ENCODE measurements at places on chromosomes 13 and 19. TPM values are rescaled to one million over a fixed set of nuclear protein-coding genes. Genes with fewer than 3 reads are reported as not detected.

MAP3K10 gene
- 11.3 TPM for total RNA-seq

TYROBP gene
- total RNA-seq = 25.6 TPM

CGB2 gene
- total RNA-seq = not detected

PRDX2 gene
- total RNA-seq = 357 TPM

PTGER1 gene
- total RNA-seq = 1.2 TPM

HSH2D gene
- total RNA-seq = 38.7 TPM

- peaks cover 33% of the 10 kb centered on the region for H3K4me1 ChIP-seq
- no peak overlapping the region for H3K4me3 ChIP-seq
- H3K27me3 ChIP-seq = no peaks in the 10 kb centered on the region
- no peaks in the 10 kb centered on the region for H3K36me3 ChIP-seq
- no peak for DNase-seq
Measured at GRCh38 chr13:48125794-48126228, 30.9 kb upstream of the MED4 start.

GRCh38 chr19:55216461-55217198, 7.3 kb upstream of the PTPRH start:
- H3K36me3 ChIP-seq = no peaks in the 10 kb centered on the region
- H3K27ac ChIP-seq = peak overlapping the region; percentile 78
- H3K4me3 ChIP-seq = peak overlapping the region; percentile 53
- DNase-seq = peak; percentile 86
- peaks cover 6% of the 10 kb centered on the region for H3K27me3 ChIP-seq

DNA sequence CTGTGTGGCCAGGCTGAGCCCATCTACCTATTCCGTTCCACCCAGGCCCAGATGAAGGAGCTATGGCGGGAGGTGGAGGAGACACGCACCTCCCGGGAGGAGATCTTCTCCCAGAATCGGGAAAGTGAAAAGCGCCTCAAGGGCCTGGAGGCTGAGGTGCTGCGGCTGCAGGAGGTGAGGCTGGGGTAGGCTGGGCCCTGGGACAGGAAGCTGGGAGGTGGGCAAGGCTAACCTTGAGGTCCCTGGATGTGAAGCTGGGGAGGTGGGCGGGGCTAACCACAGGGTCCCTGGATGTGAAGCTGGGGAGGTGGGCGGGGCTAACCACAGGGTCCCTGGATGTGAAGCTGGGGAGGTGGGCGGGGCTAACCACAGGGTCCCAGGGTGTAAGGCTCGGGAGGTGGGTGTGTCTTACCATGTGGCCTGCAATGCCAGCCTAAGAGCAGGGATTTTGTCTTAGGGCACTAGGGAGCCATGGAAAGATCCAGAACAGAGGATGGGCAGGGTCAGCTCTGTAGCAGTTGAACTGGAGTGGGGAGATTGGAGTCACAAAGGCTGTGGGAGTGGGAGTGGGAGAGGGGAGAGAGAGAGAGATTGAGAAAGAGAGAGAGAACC, 36.9 kb downstream of the KCNC3 start:
- no peaks in the 10 kb centered on the region for H3K4me1 ChIP-seq
- H3K27ac ChIP-seq = no peak overlapping the region
- no peaks in the 10 kb centered on the region for H3K36me3 ChIP-seq
- peaks cover 13% of the 10 kb centered on the region for H3K27me3 ChIP-seq
- DNase-seq = no peak

- no peaks in the 10 kb centered on the region for H3K36me3 ChIP-seq
- no peak for DNase-seq
- no peaks in the 10 kb centered on the region for H3K27me3 ChIP-seq
- no peak overlapping the region for H3K4me3 ChIP-seq
- no peaks in the 10 kb centered on the region for H3K4me1 ChIP-seq
Measured at GRCh38 chr13:47890146-47890814, 110.8 kb downstream of the SUCLA2 start.

DNA sequence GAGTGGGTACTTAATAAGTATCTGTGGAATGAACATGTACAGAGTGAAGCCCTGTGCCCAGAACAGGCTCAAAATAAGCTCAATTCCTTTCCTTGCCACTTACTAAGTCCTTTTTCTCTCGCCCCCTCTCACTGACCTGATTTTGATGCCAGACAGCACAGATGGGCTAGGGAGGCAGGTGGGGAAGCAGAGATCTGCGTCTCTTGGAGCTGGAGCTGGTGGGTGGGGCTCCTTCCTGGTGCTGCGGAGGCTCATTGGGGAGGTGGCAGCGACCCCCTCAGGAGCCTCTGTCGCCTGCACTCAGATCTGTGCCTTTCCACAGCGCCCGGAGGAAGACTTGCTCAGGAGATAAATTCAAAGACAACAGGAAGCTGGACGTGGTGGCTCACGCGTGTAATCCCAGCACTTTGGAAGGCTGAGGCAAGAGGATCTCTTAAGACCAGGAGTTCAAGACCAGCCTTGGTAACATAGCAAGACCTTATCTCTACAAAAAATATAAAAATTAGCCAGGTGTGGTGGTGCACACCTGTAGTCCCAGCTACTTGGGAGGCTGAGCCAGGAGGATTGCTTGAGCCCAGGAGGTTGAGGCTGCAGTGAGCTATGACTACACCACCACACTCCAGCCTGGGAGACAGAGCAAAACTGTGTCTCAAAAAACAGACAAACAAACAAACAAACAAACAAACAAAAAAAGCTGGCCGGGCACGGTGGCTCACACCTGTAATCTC, 14.6 kb downstream of the AKT2 start:
- no peak overlapping the region for H3K4me3 ChIP-seq
- H3K27ac ChIP-seq = no peak overlapping the region
- no peak for DNase-seq

- H3K4me1 ChIP-seq = no peaks in the 10 kb centered on the region
- no peak for DNase-seq
Measured at GRCh38 chr13:42396901-42397655, 125.1 kb downstream of the AKAP11 start.

GRCh38 chr13:51625555-51626345, 41.5 kb downstream of the WDFY2 start:
- DNase-seq = no peak
- no peaks in the 10 kb centered on the region for H3K36me3 ChIP-seq
- H3K4me1 ChIP-seq = no peaks in the 10 kb centered on the region

DNA sequence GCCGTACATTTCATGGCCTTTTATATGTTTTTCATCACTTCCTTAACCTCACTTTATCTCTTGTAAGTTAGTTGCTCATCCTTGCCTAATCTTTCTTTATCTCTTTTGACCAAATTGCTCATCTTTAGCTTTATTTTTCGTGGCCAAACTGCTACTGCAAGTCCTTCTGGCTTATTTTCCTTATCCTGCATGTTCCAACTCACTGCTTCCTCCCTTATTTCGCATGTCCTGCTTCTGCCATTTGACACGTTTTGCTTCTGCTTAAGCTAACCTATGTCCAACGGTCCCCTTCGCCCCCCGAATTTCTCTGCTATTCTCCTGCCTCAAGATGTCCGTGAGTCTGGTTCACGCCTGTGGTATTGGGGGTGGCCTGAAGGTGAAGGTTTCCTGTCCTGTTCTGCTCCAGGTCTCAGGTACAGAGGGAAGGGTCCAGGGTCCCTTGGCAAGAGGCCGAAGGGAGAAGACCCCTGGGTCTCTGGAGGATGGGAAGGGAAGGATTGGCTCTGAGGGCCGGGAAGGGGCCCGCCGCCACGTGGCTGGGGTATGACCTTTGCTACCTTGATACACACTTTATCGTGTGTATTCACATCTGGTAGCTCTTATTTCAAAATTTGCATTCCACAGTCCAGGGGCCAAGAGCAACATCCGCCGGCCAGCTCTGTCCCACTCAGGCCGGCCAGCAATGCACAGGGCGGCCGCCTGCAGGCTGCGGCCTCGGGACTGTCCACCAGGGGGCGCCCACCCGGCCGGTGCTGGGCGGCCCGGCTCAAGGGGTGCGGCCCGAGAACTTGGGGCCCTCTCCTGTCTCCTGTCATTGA, 2.9 kb upstream of the C19orf85 start:
- no peak overlapping the region for H3K4me3 ChIP-seq
- peaks cover 4% of the 10 kb centered on the region for H3K4me1 ChIP-seq
- no peak overlapping the region for H3K27ac ChIP-seq
- DNase-seq = peak; percentile 75
- no peaks in the 10 kb centered on the region for H3K36me3 ChIP-seq

DNA sequence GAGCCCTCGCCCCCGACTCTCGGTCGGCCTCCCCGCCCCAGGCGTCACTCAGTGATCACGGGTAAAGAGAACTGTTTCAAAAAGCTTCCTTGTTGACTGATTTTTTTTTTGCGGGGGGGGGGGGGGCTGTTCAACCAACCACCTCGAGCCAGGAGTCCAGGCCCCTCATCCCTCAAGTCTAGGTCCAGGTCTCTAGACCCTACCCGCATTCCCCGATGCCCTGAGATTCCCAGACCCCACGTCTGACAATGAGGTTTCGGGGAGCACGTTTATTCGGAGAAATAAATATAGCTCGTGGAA, 4.3 kb downstream of the HRC start:
- peak overlapping the region; percentile 54 for H3K4me3 ChIP-seq
- H3K27me3 ChIP-seq = no peaks in the 10 kb centered on the region
- no peak for DNase-seq
- H3K36me3 ChIP-seq = no peaks in the 10 kb centered on the region

DNA sequence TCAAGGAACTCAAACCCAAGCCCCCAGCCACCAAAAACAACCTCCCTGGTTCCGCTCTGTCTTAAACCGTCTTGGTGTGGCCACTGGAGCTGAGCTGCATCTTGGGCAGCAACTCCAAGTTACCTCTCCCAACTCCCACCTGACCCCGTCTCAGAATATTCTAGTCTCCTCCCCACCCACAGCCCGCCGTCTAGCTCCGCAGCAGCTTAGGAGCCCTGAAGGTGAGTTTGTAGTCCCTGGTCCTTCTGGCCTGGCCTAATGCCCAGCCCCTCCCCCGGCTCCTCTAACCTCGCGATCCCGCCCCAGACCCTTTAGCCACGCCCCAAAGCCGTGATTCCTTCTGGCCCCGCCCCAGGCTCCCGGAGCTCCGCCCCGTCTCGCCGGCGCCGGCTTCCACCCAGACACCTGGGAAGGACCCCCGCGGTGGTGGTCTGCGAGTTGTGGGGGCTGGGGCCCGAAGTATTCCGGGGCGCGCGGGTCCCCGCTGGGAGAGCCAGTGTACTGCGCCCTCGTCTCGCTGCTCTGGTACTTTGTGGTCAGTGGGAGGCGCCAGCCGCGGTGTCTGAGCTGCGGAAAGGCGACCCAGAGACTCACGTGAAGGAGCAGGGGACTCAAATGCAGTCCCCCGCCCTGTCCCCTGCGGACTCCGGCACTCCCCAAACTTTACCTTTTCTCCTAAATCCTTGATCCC, 2.5 kb upstream of the LHB start:
- H3K27me3 ChIP-seq = peaks cover 40% of the 10 kb centered on the region
- no peak overlapping the region for H3K27ac ChIP-seq
- peaks cover 22% of the 10 kb centered on the region for H3K4me1 ChIP-seq

DNA sequence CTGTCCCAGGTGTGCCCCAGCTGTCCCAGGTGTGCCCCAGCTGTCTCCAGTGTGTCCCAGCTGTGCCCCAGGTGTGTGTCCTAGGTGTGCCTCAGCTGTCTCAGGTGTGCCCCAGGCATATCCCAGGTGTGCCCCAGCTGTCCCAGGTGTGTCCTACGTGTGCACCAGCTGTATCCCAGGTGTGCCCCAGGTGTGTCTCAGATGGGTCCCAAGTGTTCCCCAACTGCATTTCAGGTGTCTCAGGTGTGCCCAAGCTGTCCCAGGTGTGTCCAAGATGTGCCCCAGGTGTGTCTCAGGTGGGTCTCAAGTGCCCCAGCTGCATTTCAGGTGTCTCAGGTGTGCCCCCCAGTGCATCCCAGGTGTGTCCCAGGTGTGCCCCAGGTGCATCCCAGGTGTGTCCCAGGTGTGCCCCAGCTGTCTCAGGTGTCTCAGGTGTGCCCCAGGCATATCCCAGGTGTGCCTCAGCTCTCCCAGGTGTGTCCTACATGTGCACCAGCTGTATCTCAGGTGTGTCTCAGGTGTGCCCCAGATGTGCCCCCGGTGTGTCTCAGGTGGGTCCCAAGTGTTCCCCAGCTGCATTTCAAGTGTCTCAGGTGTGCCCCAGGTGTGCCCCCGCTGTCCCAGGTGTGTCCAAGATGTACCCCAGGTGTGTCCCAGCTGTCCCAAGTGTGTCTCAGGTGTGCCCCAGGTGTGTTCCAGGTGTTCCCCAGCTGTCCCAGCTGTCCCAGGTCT, 1.3 kb upstream of the GRK1 start:
- H3K4me3 ChIP-seq = no peak overlapping the region
- no peak overlapping the region for H3K27ac ChIP-seq
- no peaks in the 10 kb centered on the region for H3K4me1 ChIP-seq

GRCh38 chr19:6803036-6803404, 30.5 kb downstream of the VAV1 start:
- no peaks in the 10 kb centered on the region for H3K36me3 ChIP-seq
- no peak overlapping the region for H3K4me3 ChIP-seq
- peak overlapping the region; percentile 76 for H3K27ac ChIP-seq

DNA sequence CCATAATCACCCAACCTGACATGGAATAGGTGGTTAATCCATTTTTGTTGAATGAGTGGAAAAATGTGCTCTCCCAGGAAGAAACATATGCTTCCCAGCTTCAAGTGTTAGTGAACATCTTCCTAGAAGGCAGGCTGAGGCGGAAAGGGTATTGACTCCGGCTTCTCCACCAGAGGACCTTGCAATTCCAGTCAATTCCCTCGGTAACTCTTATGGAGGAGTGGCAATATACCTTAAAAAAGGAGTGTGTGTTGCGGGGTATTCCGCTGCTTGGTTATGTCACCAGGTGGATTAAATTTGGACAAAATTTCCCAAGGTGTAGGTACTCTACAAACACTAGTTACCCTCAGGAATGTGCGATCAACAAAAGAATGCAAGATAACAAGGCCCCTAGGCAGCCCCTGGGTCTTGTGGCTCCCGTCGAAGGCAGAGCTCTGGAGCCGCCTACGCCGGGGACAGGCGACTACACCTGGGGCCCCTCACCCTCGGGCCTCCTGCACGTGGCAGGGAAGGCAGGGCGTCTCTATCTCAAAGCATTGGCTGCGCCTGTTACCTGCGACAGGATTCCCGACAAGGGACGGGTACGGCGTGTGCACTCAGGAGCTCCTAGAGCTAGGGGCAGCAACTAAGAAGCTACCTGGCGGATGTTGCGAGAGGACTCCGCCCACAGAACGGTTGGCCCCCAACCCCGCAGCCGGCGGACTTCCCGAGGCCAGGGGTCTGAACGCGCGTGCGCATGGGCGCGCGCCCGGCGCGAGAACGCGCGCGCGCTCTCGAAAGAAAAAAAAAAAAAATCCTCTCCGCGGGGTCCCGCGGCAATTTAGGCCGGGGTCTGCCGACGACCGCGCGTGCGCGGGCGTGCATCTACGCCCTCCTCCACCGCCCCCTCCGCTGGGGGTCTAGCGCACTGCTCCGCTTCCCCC, at the start of gene WDR87:
WDR87 (minus strand) TSS at position 649 of the 923 bp plus-strand sequence. CDS start 8,355 bp downstream, outside the sequence.
- peak; percentile 55 for DNase-seq
- no peaks in the 10 kb centered on the region for H3K27me3 ChIP-seq
- H3K4me1 ChIP-seq = peaks cover 4% of the 10 kb centered on the region
- no peaks in the 10 kb centered on the region for H3K36me3 ChIP-seq

- no peaks in the 10 kb centered on the region for H3K36me3 ChIP-seq
- H3K4me3 ChIP-seq = no peak overlapping the region
- no peak for DNase-seq
- no peaks in the 10 kb centered on the region for H3K27me3 ChIP-seq
- H3K4me1 ChIP-seq = peaks cover 4% of the 10 kb centered on the region
- no peak overlapping the region for H3K27ac ChIP-seq
Measured at GRCh38 chr19:8626842-8627241, 3.6 kb upstream of the NFILZ start.

Measured in transverse colon (tissue), 4 donors.